ENCODE measurements at places on chromosomes 1 and 21. TPM values are rescaled to one million over a fixed set of nuclear protein-coding genes. Genes with fewer than 3 reads are reported as not detected.

- DNase-seq, result no peak
These were observed 25.9 kb downstream of the CYP2J2 start for GRCh38 chr1:59900640-59901039.

DNA sequence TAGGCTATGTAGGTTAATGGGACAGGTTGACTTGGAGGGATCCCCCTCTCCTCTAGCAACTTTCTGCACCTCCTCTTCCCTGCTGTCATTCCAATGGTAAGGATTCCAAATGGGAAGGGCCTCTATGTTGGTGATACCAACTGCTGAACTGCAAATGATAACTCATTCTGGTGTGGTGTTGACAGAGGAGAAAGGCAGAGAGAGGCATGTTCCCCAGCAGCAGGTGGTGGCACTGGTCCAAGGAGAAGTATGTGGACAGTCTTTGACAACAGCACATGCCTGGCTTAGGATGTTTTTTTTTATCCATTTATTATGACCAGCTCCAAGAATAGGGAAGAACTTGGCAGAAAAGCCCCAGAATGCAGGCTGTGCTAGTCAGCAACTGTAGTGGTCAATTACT, 19.6 kb upstream of the SPAG17 start:
- DNase-seq, result no peak

- DNase-seq, result no peak
These were observed 75.9 kb upstream of the ETS2 start for GRCh38 chr21:38729754-38730379.

The PEX11B gene
- total RNA-seq, result 25.8 TPM

GRCh38 chr1:168400139-168400538, 119.5 kb downstream of the TBX19 start:
- no peak for DNase-seq

GRCh38 chr1:5793516-5793915, 198.7 kb downstream of the NPHP4 start:
- DNase-seq, result no peak
